Activated gamma-delta T cell treated with anti-CD3 and anti-CD28 coated beads, Interleukin-2, amount 50 U/mL, for 16 hours (primary cell): ENCODE measurements at places on chromosomes 4 and X.

DNA sequence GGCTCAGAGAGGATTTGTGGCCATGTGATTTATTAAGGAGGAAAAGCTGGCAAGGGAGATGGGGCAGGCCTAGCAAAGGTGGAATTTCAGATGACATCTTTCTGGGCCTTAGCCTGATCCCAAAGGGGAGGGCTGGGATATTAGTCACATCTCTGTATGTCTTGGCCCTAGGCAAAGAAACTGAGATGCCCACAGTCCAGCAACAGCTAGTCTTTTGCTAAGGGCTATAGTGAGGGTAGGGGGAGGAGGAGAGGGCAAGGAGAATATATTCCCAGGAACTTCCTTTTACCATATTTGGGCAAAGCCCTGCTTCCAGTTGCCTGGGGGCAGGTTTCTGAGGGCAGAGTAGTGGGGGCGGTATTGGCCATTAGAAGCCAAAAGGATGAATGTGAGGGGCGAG, 209.8 kb upstream of the NR3C2 start:
- no peak for DNase-seq

DNA sequence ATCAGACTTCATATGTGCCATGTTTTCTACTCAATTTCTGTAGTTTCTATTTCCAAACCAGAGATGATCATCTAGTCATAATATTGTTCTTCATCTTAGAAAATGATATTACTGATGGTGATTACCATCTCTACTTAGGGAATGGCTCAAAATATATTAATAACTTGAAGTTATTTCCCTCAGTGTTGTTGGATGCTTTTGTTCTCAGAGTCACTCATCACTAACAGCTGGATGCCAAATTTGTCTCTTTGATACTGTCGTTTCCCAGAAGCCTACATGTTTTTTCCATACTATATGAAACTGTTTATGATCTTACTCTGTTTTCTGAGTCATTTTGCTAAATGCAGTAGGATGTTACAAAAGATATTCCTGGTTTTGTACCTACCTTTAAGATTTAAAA, 8.9 kb downstream of the PGAM4 start:
- no peak for DNase-seq

DNA sequence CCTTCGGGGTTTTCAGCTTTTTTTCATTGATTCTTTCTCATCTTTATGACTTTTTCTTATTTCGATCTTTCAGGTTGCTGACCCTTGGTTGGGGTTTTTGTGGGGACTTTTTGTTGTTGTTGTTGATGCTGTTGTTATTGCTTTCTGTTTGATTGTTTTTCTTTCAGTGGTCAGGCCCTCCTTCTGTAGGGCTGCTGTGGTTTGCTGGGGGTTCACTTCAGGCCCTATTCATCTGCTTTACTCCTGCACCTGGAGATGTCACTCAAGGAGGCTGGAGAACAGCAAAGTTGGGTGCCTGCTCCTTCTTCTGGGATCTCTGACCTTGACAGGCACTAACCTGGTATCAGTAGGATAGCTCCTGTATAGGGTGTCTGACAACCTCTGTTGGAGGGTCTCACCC, 39.9 kb upstream of the PCDH18 start:
- DNase-seq, result no peak

GRCh38 chrX:140190441-140191108, 225.3 kb upstream of the CXorf66 start:
- no peak for DNase-seq

DNA sequence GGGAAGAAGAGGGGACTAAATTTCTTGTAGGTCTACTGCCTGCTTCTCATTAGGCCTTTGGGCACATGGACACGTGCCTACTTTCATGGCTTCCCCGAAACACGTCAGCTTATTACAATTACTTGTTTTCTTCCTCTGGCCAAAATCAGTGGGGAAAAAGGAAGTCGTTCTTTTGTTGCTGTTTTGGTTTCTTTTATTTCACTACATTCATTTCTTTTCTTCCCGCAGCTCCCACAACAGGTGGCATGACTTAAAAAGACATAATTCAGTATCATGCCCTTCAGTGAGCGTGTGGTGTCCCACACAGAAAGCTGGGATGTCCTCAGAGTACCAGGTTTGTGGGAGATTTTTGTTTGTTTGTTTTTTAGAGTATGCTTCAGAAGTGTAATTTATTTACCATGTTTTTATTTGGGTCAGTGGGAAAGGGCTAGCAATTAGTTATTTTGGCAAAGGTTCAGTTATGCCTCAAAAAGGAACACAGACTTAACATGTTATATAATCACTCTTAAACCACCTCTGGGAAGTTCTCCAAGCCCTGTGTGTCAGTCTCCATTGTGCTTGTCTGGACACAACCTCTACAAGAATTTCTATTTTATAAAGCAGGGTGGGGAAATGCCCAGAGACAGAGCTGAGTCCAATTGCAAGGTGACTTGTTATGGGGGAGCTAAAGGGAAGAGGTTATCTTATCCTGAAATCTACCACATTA, 44.2 kb upstream of the SPRY1 start:
- DNase-seq, result no peak

DNA sequence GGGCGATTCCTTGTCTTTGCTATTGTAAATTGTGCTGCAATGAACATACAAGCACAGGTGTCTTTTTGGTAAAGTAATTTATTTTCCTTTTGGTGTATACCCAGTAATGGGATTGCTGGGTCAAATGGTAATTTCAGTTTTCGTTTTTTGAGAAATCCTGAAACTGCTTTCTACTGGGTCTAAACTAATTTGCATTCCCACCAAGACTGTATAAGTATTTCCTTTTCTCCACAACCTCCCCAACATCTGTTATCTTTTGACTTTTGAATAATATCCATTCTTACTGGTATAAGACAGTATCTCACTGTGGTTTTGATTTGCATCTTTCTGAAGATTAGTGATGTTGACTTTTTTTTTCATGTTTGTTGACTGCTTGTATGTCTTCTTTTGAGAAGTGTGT, 2506.0 kb downstream of the PCDH7 start:
- DNase-seq, result no peak

DNA sequence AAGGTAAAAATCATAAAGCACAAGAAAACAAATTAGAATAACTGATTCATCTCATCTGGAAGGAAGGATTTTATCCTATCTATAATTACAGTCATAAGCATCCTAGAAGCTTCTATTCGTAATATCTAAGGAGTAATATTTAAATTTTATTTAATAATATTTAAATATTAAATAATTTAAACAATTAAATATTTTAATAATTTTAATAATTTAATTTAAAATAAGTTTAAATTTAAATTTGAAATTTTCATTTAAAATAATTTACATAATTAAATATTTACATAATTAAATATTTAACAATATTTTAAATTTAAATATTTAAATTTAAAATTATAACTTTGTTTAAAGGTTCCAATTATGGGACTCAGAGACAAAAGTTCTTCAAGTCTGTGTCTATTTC, 127.5 kb upstream of the GK2 start:
- no peak for DNase-seq

GRCh38 chrX:30304866-30305265, 4.3 kb downstream of the NR0B1 start:
- no peak for DNase-seq

DNA sequence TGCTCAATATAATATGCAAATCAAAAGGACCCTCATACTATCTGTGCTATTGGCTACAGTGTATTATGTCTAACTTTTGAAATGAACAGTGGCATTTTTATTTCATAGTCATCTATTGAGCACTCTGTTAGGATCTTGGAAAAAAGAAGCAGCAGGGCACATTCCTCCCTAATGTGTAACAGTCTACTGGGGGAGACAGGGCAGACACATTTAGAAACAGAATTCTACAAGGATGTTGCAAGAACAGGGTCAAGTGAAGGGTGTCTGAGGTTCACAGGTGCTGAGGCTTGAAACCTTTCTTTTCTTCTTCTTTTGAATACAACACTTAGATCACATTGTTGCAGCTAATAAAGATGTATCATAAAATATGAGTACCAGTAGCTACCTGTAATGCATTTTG, 129.7 kb upstream of the SLC4A4 start:
- DNase-seq, result no peak

DNA sequence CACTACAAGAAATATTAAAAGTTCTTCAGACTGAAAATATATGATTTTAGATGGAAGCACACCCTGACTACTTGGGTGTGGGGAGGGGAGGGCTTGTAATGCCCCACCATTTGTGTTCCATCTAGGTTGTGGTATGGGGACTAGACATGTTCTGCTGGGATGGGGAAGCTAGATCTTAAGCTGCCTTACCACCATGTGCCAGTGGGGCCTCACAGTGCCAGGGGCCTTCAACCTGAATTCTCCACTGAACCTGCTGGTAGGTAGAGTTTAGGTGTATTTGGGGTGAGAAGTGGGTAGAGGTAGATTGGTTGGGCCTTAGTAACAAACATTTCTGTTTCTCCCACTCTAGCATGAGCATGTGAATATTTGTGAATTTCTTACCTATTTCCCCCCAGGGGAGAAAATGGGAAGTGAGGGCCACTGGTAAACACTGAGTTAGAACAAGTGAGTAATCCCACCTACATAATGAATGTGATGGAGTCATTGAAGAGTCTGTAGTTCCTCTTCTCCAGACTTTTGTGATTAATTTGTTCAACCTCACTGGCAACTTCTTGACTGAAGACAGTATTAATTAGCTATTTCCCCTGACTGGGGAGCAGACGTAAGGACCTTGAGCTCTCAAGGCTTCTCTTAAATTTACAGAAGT, 44.0 kb downstream of the BRCC3 start:
- DNase-seq, result no peak

DNA sequence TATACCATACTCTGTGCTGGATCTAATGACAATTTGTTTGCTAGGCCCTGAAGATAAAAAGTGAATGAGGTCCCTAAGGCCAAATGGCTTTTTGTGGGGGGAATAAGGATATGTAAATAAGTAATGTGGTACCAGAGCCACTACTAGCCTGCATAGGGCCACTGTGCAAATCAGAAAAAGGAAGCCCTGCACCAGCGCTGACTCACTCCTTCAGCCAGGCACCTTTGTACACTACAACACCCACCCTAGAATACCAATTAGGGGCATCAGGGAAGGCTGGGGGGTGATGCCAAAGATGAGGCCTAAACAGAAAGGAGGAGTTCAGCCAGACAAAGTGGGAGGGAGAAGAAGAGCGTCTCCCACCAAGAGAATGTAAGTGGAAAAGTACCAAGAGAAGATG, 122.2 kb downstream of the CAMK2D start:
- DNase-seq, result no peak

DNA sequence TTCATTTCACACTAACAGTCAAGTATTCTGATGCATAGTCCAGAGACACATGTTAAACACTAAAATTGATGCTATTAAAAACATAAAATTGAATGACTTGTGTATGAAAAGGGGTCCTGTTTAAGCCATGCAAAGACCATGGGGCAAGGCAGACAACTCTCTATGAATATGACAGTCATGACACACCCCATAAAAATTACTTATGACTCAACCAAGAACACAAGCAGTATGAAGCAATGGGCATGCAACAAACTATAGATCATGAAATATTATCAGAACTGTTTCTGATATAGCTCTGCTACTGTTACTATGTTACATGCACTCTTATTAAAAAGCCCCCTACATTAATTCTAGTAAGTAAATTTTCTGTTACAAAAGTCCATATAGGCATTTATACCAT, 57.5 kb upstream of the ZCCHC13 start:
- DNase-seq, result no peak

- DNase-seq, result no peak
These were observed 105.8 kb upstream of the CBR4 start for GRCh38 chr4:169115897-169116254.

DNA sequence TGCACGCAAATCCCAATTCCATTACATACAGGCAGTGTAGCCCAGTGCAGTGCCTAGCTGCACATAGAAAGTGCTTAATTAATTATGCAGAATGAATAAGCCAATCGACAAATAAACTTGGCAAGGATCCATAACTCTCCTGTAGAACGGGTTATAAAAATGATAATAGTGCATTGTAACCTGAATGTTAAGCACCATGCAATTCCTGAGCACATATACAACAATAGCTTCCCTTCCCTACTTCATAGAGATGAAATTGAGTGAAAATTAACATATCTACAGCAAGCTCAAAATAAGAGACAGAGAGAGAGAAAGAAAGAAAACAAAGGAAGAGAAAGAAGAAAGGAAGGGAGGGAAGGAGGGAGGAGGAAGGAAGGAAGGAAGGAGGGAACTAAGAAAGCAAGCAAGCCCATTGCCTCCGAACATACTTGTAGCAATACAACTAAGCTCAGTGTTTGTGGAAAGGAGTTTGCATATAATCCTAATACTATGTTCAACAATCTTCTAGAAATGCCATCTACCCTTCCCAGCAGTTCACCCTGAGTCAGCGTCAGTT, 1074.0 kb upstream of the LCORL start:
- no peak for DNase-seq

- DNase-seq, result no peak
These were observed 27.6 kb downstream of the OPRPN start for GRCh38 chr4:70425306-70425705.

GRCh38 chrX:117972711-117973109, 143.9 kb downstream of the KLHL13 start:
- no peak for DNase-seq

- DNase-seq, result no peak
These were observed 48.8 kb downstream of the RPS6KA3 start for GRCh38 chrX:20217906-20218305.

- no peak for DNase-seq
These were observed 4.8 kb upstream of the FBXL5 start for GRCh38 chr4:15659768-15660570.

- DNase-seq, result no peak
These were observed 557.2 kb upstream of the GRIA3 start for GRCh38 chrX:122626871-122627270.

GRCh38 chr4:74548561-74548960, 103.6 kb downstream of the AREG start:
- DNase-seq, result no peak

- no peak for DNase-seq
These were observed 31.0 kb upstream of the BEX4 start for GRCh38 chrX:103183912-103184311.

DNA sequence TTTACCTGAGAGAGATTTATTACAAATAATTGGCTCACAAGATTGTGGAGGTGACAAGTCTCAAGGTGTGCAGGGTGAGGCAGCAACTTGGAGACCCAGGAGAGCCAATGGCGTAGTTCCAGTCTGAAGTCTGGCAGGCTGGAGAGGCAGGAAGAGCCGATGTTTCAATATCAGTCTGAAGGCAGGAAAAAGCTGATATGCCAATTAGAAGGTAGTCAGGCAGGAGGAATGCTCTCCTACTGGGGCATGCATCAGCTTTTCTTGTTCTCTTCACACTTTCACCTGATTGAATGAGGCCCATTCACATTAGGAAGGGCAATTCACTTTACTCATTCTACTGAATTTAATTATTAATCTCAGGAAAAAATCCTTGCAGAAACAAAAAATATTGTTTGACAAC, 1351.7 kb upstream of the ADGRL3 start:
- no peak for DNase-seq

- DNase-seq, result no peak
These were observed 8.1 kb downstream of the ETDB start for GRCh38 chrX:135112096-135112729.

DNA sequence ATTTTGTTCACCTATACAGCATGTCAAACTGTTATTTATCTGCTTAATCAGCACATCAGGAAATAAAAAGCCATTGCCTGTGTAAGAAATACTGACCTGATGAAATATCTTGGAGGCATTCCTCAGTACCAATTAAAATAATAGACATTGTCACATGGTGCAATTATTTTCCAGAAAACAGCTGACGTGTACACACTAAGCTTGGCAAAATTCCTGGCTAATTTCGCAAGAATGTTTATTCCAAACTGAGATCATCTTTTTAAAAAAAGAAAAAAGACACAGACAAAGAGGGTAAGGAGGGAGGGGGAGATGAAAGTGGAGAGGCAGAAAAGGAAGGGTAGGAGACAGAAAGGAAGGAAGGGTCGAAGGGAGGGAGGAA, 61.9 kb upstream of the NFKB1 start:
- no peak for DNase-seq

GRCh38 chr4:38610966-38611431, 53.0 kb upstream of the KLF3 start:
- no peak for DNase-seq
